ENCODE measurements at places on chromosomes 2 and 18.
A peak's percentile ranks its signal among the peaks of the same experiment; 100 is the strongest.

GRCh38 chr18:60235164-60235563, 137.4 kb downstream of the MC4R start:
- DNase-seq, result no peak

DNA sequence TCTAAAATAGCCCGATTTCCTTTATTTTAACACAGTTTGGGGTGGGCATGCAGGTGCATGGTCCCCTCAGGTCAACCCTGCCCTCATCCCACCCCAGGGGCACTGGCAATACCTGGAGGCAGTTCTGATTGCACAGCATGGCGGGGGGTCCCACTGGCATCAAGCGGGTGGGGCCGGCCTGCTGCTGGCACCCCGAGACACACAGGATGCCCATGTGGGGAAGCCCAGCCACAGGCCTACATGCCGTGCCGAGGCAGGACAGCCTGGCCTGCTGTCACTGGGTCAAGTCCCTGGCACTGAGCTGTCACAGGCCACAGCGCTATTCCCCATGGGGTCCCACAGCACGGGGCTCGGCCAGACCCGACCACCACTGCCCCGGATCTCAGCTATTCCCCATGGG, 11.9 kb upstream of the KCNG2 start:
- no peak for DNase-seq

DNA sequence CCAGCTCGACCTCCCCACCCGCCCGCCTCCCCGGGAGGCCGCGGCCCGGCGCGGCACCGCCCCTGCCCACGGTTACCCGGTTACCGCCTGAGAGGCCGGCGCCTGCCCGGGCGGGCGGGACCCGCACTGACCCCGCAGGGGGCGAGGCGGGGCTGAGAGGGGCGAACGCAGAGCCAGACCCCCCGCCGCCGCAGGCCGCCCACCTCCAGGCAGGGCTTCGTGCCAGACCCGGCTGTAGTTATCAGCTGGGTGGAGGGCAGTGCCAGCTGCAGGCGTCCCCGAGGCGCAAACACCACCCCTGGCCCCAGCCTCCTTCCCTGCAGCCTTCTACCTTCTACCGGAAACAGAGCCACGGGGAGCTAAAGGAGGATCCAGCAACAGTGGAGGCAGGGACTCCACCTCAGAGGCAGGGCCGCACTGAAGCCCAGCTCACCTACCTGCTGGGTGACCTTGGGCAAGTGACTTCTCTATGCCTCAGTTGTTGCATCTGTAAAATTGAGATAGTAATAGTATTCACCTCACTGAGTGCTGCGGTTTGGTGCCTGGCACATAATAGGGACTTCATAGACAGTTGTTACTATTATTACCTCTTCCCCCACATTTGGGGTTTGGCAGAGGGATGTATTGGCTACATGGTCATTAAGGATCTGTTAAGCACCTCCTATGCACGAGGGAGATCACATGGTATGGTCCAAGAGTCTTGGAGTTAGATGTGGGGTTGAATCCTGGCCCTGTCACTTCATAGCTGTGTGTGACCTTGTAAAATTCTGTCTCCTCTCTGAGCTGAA, 231.6 kb upstream of the SMAD2 start:
- no peak for DNase-seq

DNA sequence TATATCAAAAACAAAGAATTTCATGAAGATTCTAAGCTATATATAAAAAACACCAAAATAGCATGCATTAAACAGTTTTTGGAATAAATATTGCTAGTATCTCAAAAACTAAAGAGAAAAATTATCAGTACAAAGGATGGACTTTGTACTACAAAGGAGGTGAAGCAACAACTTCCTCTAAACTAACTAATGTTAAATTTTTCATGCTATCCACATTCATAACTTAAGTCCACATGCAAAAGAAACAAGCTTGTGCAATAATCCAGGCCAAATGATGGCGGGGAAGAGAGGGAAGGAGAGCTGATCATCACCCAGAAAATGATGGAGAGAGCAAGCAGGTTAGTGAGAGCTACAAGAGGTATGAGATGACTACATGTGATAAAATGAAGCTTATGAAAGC, 70.1 kb downstream of the KIDINS220 start:
- DNase-seq, result no peak

DNA sequence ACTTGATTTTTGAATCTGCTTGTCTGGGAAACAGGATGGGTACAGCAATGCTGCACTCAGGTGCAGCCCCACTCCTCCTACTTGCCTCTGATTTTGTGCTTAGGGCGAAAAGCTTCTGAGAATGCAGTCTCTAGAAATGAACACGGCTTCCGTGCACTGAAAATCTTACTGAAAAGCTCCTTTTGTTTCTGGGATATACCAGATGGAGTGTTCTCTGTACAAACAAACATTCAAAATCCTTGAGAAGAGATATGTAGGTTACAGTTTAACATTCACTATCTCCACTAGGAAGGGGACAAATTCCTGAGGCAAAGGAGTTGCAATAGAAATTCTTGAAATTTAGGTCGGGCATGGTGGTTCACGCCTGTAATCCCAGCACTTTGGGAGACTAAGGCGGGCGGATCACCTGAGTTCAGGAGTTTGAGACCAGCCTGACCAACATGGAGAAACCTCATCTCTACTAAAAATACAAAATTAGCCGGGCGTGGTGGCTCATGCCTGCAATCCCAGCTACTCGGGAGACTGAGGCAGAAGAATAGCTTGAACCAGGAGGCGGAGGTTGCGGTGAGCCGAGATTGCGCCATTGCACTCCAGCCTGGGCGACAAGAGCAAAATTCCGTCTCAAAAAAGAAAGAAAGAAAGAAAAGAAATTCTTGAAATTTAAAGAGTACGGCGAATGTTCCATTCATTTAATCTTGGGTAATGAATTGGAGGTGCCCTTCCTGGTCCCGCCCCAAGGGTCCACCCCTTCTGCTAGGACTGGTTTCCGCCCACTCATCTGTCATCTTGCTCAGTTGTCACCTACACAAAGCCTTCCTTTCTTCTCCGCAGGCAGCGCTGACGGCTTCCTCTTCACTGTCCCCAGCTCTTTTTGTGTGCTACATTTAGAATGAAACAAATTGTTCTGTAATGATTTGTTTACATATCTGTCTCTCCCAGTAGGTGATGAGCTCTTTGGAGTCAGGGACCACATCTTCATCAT, 92.4 kb downstream of the SOCS6 start:
- no peak for DNase-seq

DNA sequence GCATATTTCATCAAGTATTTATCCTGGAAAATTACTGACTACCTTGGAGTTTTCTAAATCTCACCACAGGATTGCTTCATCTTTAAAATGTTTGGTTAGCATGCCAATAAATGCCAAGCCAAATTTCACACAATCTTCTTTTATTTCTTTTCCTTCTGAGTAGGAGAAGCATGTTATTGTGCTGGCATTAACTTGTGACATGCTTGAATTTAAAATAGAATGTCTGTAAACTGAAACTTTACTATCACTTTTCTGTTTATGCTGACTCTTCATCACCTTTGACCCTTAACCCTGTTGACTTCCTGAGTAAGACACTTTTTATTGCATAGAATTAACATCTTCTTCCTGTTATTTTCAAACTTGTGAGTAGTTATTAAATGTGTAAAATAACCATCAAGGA, 56.2 kb upstream of the LRRTM4 start:
- DNase-seq, result no peak

DNA sequence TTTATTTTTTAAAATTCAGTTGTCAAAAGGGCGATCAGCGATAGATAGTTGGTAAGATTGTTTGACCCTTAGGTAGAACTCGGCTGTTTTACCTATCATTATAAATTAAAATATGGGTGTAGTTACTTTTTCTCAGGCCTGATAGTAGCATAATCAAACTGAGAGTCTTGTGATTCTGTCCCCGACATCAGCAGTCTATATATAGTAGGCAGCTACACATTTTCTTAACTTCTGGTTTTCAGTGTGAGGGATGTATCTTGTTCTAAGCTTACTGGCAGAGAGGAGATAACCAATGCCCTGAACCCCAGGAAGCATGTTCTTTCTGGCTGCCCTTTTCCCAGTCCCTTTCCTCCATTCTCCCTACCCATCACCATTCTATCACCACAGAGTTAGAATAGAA, 56.6 kb downstream of the XRCC5 start:
- DNase-seq, result no peak

- no peak for DNase-seq
Measured at GRCh38 chr2:159185401-159186130, 100.9 kb downstream of the WDSUB1 start.

DNA sequence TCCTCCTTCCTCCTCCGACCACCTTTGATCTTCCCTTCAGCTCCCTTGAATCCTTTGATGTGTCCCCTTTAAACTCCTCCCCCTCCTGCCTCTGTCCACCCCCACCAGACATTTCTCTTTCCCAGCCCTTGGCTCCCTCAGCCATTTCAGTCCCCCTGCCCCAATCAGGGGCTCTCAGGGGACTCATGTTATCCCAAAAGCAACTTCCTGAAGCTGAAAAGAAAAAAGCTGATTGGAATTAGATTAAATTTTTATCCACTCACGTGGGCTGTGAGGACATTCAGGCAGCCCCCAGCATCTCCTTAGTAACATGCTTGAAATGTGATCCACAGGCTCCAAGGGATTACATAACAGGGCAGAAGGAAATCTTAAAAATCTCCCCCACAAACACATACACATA, 81.3 kb downstream of the NEURL3 start:
- peak; percentile 8 for DNase-seq

GRCh38 chr2:230691005-230691647, 21.5 kb upstream of the CAB39 start:
- no peak for DNase-seq

DNA sequence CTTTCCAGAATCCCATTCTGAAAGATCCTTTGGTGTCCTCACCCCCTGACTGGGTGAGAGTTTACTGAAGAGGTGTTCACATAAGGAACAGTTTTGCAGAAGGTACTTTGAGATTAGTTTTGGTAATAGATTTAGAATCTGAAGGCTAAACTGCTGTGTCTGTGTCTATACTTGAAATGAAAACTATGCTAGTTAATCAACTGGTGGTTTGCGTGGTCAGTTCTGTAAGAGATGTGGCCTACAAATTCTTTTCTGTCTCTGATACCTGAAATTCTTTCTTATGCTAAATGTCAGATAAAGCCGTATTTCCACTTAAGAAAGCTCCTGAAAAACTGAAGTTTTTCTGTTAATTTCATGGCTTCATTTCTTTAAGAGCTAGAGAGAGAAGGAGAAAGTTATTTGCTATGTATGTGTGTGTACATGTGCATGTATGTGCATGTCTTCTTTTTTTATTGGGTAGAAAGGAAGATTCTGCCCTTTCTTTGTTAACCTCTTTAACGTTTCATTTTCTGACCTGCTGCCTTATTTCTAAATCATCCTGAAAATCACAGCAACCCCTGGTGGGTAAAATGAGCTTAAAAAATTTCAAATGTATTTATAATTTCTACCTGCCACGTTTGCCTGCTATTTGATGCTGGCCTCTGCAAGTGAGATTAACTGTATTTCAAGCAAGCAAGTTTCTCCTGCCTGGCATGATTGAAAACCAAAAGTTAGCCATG, 552.0 kb upstream of the NRP2 start:
- no peak for DNase-seq

DNA sequence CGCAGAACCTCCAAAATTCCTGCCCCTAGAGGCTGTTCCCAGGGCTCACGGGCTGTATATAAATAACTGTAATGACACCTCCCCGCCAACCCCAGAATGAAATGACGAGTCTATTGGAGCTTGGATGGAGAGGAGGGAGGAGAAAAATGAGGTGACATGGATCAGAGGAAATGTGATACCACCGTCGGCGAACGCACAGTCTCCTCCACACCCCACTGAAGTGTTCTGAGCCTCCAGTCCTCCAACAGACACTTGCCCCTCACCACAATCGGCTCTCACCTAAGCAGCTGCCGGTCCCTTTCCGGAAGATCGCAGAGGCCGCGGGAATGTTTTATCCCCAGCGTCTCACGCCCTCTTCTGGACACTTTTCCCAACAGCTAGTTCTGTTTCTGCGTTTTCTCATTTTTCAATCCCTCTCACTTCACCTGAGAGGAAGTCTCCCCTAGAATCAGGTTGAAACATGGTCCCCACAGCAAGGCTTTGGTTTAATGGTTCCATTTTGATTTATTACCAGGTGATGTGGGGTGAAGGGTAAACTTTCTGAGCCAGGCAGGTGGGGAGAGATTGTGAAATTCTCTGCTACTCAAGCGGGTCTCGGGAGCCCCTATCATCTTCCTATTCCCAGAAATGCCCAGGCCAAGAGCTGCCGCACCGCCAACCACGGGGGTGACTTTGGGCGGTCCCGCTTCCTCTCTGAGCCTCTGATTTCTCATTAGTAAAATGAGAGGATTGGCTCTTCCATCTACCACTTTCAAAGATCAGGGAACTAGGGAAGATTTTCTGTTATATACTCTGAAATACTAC, 9.1 kb upstream of the MYO5B start:
- no peak for DNase-seq

DNA sequence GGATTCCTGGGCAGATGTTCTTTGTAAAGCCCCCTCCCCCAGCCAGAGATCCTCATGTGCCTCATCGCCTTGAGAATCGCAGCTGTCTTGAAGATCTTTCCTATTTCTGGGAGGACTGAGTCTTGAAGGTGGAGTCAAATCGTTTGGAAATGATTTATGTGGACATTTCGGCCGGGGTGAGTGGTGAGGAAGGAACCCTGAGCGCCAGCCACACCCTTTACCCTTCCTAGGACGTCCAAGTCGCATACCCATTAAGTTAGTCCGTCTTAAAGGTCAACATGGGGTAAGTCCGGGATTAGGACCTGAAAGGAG, 84.9 kb upstream of the ZCCHC2 start:
- DNase-seq, result no peak

- DNase-seq, result no peak
Measured at GRCh38 chr2:15383695-15384350, 177.3 kb downstream of the NBAS start.

DNA sequence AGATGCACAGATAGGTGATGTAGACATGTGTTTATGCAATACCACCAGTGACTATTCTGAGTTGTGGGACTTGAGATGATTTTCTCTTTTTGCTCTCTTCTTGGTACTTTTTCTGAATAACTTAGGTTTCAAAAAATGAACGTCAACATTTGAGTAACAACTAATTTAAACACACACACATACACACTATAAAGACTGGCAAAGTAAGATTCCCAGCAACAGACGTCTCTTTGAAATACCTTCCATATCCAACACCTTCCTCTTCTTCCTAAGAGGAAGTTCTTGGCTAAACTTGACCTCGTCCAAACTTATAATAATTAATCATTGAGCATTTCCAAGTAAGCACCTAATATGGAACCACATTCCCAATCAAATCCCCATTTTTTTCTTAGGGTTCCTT, 81.6 kb upstream of the RGPD4 start:
- DNase-seq, result no peak

DNA sequence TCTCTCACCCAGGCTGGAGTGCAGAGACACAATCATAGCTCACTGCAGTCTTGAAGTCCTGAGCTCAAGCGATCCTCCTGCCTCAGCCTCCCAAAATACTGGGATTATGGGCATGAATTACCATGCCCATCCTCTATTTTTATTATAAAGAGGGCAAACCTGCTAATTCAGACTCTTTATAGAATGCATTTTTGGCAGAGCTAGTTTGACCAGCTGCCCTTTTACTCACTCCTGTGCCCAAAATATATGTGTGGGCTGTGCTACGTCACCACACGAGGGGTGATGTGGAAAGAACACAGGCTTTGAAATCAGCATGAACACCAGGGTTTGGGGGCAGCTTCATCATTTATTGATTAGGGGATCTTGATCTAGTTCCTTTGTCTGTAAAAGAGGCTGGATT, 137.8 kb downstream of the CLIP4 start:
- no peak for DNase-seq
